Nucleus accumbens (tissue), 56 donors: ENCODE measurements at places on chromosomes 16 and 17.

DNA sequence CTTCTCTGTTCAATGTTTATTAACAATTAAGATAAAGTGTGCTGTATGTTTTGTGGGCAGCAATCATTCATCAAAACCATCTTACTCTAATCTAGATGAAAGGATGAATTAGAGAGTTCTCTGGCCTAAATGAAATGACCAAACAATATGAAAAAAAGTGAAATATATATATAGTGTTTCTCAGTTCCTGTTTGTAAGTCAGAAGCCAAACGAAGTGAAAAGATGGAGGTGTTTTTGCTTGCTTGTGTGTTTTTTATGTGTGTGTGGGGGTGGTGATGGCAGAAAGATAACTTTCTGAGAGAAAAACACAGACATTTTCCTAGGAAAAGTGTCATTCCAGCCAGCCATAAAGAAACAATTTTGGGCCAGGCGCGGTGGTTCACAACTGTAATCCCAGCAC is 138.6 kb downstream of the CDH8 start:
- no peak for DNase-seq

GRCh38 chr17:67482764-67483163 is 105.7 kb downstream of the PITPNC1 start:
- no peak for DNase-seq

- no peak for DNase-seq
Measured at GRCh38 chr16:84029297-84030047, 13.1 kb downstream of the SLC38A8 start.

GRCh38 chr16:31477220-31478216 is 5.4 kb upstream of the SLC5A2 start:
- no peak for DNase-seq

GRCh38 chr17:6789146-6789545 is 13.1 kb downstream of the FBXO39 start:
- DNase-seq = no peak

DNA sequence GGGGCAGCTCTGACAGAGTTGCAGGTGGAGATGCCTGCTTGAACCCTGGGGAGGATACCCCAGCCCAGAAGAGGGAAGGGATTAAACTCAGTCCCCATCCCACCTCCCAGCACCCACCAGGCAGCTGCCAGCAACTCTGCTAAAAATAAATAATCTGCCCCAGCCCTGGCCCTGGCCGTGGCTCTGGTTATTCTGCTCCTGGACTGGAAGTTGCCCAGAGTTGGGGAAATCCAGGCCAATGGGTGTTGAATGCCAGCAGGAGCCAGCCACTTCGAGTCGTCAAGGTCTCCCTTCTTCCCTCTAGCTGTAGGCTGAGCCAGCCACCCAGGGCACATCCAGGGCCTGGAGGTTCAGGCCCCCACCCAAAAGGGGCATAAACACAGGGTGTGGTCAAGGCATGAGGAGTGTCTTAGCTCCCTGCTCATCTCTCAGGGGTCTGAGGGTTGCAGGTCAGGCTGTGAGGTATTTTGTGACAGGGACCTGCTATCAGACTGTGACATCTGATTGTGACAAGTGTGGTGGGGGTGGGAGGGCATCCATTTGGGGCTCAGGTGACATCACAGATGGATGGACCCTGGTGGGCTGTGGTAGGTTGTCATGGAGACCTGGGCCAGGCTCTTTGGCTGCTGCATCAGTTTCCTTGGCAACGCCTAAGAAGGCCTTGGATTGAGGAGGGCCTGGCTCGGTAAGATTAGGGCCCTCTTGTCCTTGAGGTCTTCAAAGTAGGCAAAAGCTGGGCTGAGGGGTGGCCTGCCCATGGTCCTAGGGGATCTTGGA is 1.0 kb upstream of the RRAD start:
- no peak for DNase-seq

GRCh38 chr16:9119795-9120194 is 28.4 kb downstream of the HAPSTR1 start:
- no peak for DNase-seq

- no peak for DNase-seq
Measured at GRCh38 chr17:18038149-18038850, 668 bp downstream of the ATPAF2 start.

- no peak for DNase-seq
Measured at GRCh38 chr17:77654850-77655249, 303.7 kb upstream of the TNRC6C start.

DNA sequence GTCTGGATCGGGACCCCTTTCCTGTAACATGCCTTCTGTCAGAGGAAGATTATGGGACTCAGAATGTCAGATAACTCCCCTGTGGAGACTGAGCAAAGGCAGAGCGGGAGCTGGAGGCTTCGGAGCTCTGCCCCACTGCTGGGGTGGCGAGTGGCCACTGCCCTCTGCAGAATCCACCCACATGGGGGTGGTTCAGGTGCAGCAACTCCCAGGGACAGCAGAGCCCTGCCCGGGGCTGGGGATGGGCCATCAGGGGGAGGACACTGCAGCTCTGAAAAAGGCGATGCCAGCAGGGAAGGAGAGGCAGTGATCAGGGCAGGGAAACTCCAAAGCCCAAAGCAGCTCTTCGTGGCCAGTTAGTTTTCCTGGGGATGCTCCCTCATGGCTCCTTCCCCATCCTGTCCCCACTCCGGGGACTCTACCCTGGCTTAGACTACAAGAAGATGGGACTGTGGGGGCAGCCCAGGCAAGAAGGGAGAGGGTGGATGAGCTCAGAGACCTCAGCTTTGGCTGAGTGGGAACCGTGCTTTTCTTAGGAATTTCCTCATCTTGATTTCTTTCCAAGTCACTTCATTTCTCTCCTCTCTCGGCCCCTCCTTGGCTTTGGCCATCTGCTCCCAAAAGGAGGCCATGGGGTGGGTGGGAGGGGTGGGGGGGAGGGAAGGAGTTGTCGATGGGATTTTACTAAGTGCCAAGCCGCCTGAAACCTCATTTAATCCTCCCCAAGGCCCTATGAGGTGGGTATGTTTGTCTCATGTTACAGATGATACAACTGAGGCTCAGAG is 4.0 kb downstream of the CA4 start:
- DNase-seq = no peak

GRCh38 chr16:67959536-67960329 is 8.7 kb downstream of the SLC12A4 start:
- no peak for DNase-seq

- no peak for DNase-seq
Measured at GRCh38 chr17:78390241-78391050, 12.0 kb downstream of the PGS1 start.

DNA sequence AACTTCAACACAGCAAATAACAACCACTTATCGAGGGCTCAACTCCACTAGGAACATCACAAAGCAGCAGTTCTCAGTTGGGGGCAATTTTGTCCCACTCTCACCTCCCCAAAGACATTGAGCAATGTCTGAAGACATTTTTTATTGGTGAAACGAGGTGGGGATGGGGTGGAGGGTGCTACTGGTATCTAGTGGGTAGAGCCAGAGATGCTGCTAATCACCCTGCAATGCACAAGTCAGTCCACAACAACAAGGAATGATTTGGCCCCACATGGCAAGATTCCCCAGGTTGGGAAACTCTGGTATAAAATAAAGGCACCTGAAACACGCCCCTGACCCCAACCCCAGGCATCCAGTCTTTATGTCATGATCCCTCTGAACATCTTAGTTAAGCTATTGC is 33.3 kb downstream of the TLE7 start:
- no peak for DNase-seq

DNA sequence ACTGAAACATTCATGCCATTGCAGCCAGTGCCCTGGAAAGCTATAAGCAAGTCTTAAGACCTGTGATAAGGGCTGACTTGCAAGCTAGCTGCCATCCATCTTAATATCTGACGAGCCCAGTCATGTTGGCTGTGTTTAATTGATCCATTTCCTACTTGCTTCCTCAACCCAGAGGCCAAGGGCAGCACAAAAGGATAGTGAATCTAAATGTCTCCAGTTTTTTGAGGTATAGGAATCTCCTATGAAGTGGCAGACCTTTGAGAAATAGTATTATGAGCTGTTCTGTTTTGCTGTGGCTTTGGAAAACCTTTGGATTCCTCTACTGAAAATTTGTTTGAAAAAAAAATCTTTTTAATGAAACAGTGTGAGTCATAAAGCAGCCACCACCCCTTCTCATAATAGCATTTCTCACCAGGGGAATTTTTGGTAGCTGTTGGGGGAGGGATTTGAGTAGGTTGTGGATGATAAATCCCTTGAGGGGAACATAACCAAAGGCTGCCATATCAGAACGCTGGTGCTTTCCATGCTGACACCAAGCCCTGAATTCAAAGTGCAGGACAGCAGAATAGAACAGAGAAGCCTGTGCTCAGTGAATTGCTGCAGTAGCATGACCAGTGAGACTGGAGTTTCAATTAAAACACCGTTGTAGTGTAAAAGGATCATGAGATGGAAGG is 12.9 kb downstream of the ZNRF1 start:
- no peak for DNase-seq

DNA sequence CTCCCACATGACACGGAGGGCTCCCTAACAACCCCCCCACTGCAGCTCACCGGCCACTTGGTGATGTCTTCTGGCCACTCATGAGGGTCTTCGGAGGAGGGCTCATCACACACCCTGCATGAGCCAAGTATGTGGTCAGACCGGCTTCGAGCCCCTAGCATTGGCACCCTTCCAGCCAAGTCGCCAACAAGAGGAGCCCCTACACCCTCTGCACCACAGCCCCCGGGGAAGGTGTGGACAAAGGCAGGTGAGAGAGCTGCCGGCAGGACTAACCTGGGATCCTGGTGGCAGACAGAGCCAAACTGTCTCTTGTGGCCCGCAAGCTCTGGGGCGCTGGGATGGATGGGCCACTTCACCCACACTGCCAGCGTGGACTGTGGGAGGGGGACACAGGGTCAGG is 6.5 kb downstream of the SNRNP25 start:
- no peak for DNase-seq

DNA sequence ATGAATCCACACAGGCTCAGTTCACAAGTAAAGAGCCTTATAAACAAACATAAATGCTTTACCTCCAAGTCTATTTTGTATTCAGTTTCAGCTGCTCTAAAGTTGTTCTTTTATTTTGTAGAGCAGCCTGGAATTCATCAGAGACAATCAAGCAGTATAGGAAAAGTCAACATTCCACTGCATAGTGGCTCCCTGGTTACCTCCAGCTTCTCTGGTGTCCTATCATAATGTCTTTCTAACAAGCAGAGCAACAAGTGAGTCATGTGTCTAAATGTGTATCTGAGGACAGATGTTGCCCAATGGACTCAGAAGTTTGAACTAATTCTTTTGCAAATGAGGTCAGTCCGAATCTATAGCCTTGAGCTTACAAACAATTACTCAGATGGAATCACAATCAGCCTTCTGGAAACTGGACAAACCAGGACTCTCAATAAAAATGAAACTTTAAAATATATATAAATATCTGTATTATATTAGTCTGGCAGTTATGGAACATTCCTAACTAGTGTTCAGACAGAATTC is 292.0 kb upstream of the TOM1L1 start:
- DNase-seq = no peak

DNA sequence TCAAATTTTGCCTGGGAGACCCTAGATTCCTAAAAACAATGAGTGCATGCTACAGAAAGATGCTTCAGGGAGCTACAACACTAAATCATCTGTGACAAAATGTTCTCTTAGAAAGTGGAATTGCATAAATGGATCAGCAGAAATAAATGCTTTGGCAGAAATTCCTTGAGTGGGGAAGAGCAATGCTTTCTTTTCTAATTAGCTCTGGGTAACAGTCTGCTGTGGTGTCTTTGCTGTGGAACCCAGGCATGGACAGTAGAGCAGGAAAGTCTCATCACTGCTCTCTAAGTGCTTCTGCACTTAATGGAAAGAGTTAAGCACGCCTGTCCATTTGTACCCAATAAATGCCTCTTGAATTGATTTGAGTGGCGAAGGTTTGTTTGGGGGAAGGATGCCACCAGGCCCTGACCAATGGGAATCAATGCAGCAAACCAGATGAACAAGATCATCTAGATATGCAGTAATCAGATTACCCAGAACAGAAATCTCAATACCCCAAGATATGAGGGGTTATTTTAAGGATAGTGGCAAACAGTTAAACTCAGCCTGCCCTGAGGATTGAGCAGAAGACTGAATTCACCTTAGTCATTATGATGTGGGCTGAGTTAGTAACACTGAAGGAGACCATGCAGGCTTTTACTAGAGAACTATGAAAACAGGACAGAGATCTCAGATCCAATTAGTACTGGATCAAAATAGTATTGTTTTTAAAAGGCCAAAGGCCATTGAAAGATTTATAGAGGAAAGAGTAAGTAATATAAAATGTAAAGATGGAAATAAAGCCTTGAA is 13.6 kb downstream of the HLF start:
- DNase-seq = no peak

GRCh38 chr17:64066716-64067115 is 46.3 kb upstream of the ICAM2 start:
- no peak for DNase-seq

DNA sequence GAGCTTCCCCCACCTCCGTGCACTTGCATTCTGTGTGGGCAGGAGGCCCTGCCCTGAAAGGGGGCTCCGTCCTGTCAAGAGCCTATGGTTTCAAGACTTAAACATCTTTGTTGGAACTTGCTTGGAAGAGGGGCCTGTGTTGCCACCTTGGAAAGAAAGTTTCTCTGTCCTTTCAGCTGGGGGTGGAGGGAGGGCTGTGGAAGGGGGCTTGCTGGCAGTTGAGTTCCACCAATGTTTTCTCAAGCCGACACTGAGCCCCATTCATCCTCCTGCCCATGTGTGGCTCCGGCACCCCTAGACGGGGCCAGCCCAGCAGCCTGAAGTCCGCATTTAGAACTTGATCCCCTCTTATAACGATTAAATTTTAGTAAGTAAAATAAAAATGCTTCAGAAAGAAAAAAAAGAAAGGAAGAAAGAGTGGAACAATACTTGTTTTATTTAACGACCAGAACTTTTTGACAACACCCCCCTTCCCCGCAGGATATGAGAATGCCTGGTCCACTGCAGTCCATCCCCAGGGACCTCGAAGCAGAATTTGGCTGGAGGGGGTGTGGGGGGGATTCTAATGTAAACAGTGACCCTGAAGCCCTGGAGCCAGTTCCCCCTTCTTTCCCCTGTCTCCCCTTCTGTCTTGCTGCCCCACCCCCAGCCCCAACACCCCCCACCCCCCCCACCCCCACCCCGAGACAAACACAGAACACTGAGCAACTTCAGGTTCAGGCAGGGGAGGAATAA is 26.9 kb upstream of the CLEC18A start:
- no peak for DNase-seq

DNA sequence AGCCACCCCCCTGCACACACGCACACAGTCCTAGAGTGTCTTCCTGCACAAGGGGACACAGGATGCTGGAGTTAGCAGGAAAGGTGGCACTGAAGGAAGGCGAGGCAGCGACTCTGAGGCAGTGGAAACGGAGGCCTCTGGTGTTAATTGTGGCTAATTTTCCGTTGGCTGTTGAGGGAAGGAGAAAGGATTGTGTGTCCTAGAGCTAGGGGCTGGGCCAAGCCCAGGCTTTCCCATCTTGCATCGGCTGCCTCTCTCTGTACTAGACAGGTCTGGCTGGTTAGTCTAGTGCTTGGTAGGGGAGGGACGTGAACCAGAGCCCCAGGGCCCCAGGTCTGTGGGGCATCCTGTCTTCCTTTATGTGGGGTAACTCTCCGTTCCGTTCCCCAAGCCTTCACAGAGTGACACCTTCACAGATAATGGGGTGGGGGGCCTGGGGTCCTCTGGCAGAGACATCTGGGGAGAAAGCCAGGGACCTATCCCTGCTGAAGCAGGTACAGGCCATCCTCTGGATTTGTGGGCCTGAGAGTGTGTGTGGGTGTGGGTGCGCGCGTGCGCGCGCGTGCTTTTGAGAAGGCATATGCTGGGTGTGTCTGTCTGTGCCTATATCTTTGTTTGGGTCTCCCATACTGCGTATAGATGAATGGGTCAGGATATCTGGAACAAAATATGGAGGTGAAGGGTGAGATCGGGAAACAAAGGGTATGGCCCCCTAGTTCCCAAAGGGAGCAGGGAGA is at the start of gene CHD3:
Gene CHD3, plus strand, starts transcription at position 606 of the 737 bp plus-strand sequence. CDS start 212 bp downstream, outside the sequence.
- no peak for DNase-seq

- DNase-seq = no peak
Measured at GRCh38 chr17:41413353-41413957, 10.9 kb downstream of the KRT37 start.
